SJSA1 (cell line): ENCODE measurements at places on chromosomes 6 and 20. TPM values are rescaled to one million over a fixed set of nuclear protein-coding genes. Genes with fewer than 3 reads are reported as not detected.
A peak's percentile ranks its signal among the peaks of the same experiment; 100 is the strongest.

- H3K4me3 ChIP-seq = no peak overlapping the region
- no peak overlapping the region for H3K27ac ChIP-seq
- no peaks in the 10 kb centered on the region for H3K4me1 ChIP-seq
- peak; percentile 17 for DNase-seq
Measured at GRCh38 chr6:83615025-83615999, 93.6 kb downstream of the SNAP91 start.

DNA sequence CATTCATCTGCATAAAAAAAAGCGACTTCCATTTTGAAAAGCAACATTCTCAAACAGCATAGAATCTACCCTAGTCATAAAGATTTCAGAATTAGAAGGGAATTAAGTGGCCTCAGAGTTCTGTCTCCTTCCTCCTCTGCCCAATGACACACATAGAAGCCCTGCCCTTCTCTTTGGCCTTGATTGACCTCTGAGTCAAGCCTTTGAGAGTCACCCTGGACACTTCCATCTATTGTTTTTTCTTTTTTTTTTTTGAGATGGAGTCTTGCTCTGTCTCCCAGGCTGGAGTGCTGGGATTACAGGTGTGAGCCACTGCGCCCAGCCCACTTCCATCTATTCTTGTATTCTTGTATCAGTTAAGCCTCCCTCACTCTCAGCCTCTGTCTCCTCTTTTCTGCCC is 44.8 kb upstream of the CTNNBL1 start:
- no peak overlapping the region for H3K27ac ChIP-seq
- DNase-seq = no peak
- H3K36me3 ChIP-seq = no peaks in the 10 kb centered on the region
- peaks cover 25% of the 10 kb centered on the region for H3K27me3 ChIP-seq
- H3K4me3 ChIP-seq = no peak overlapping the region

GRCh38 chr20:33027769-33028751 is 3.4 kb upstream of the BPIFB6 start:
- H3K27me3 ChIP-seq = 0 out of 2 replicates have a peak, but pooled peaks cover 4% of the 10 kb centered on the region
- H3K27ac ChIP-seq = no peak overlapping the region
- no peak overlapping the region for H3K4me3 ChIP-seq
- no peaks in the 10 kb centered on the region for H3K36me3 ChIP-seq
- no peaks in the 10 kb centered on the region for H3K4me1 ChIP-seq
- DNase-seq = no peak

DNA sequence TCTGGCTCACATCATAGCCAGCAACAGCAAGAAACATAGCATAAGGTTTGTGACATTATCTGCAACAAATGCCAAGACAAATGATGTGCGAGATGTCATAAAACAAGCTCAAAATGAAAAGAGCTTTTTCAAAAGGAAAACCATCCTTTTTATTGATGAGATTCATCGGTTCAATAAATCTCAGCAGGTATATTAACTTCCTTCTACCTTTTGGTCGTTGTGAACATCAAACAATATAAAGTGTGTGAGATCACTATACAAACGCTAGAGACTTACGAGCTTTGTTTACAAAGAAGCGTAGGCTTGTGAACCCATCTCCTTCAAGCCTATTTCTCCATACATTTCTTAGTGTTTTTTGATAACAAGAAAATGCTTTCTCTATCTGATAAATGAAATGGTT is 3.5 kb downstream of the WRNIP1 start:
- H3K27me3 ChIP-seq = no peaks in the 10 kb centered on the region
- peak overlapping the region; percentile 98 for H3K4me3 ChIP-seq
- peak overlapping the region; percentile 72 for H3K27ac ChIP-seq
- H3K4me1 ChIP-seq = peaks cover 35% of the 10 kb centered on the region

- peak; percentile 51 for DNase-seq
- H3K4me1 ChIP-seq = peaks cover 33% of the 10 kb centered on the region
- 0 out of 2 replicates have a peak overlapping the region, but pooled peaks have one; percentile 20 for H3K27ac ChIP-seq
- H3K4me3 ChIP-seq = no peak overlapping the region
Measured at GRCh38 chr20:35120012-35120701, 27.0 kb downstream of the EDEM2 start.

- no peaks in the 10 kb centered on the region for H3K4me1 ChIP-seq
- H3K27me3 ChIP-seq = no peaks in the 10 kb centered on the region
- no peak for DNase-seq
Measured at GRCh38 chr20:43560974-43561373, 2.1 kb downstream of the SGK2 start.

DNA sequence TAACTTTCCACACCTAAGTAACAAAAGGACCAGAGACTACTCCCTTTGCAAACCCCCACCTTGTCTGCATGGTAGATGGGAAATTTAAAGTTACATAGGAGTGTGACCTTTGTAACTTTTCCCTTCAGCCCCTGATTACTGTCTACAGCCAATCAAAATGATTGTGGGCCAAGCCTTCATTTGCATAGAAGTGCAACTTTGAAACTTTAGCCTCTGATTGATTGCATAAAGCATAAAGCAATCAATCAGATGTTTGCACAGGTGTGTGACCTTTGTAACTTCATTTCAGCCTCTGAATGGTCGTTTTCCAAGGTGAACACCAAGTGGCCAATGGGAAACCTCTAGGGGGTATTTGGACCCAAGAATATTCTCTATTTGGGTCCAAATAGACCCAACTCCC is 46.1 kb downstream of the PRKN start:
- H3K27ac ChIP-seq = no peak overlapping the region
- DNase-seq = no peak
- H3K36me3 ChIP-seq = no peaks in the 10 kb centered on the region
- no peak overlapping the region for H3K4me3 ChIP-seq
- H3K4me1 ChIP-seq = no peaks in the 10 kb centered on the region

GRCh38 chr6:26507658-26508057 is 7.6 kb downstream of the BTN1A1 start:
- DNase-seq = no peak
- no peaks in the 10 kb centered on the region for H3K27me3 ChIP-seq
- H3K4me1 ChIP-seq = peaks cover 5% of the 10 kb centered on the region

GRCh38 chr6:107458672-107459282 is 587 bp downstream of the PDSS2 start:
- peaks cover 7% of the 10 kb centered on the region for H3K4me1 ChIP-seq
- 0 out of 2 replicates have a peak, but pooled peaks cover 3% of the 10 kb centered on the region for H3K36me3 ChIP-seq
- DNase-seq = no peak
- no peaks in the 10 kb centered on the region for H3K27me3 ChIP-seq
- H3K27ac ChIP-seq = peak overlapping the region; percentile 25; the same call in 1 of the 2 replicates

- H3K27ac ChIP-seq = no peak overlapping the region
- H3K36me3 ChIP-seq = no peaks in the 10 kb centered on the region
- H3K27me3 ChIP-seq = no peaks in the 10 kb centered on the region
- peaks cover 17% of the 10 kb centered on the region for H3K4me1 ChIP-seq
Measured at GRCh38 chr6:149054559-149055194, 262.8 kb upstream of the TAB2 start.

DNA sequence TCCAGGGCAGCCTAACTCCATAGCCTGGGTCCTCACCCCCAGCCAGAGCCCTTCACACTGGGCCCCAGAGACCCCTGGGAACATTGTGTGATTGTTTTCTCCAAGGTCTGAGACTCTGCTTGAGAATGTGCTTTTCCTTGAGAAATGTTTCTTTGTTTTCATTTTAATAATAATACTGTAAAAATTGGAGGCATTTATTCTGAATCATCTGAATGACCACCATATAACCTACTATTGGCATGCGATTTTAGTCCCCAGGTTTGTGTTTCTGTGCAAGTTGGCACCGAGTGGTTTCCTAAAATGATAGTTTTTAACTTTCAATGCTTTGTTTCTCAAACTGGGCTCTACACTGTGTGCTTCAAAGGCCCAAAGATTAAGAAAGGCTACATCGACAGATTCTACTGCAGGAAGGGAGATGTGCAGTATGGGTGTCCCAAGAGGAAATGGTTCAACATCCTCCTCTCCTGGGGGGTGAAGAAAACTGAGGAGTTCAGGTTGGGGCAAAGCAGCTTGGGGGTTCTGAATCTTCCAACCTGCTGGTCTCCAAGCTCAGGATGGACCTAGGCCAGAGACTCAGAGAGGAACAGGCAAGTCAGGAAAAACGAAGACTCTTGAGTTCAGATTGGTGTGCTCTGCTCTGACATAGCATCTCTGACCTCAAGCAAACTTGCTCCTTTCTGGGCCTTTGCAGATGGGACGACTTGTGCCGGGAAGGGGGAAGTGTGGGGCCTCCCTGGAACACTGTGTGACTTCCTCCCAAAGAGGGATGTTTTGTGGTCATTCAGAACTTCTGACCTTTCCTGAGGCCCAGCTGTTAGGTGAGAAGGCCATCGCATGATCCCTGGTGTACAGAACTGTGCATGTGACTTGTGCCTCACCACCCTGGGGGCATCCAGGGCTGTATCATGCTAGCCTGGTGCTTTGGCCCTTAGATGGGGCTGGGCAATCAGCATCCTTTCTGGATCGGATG is 31.0 kb downstream of the DAAM2 start:
- H3K27me3 ChIP-seq = no peaks in the 10 kb centered on the region
- no peaks in the 10 kb centered on the region for H3K4me1 ChIP-seq
- no peak overlapping the region for H3K27ac ChIP-seq
- no peak for DNase-seq
- H3K4me3 ChIP-seq = no peak overlapping the region
- no peaks in the 10 kb centered on the region for H3K36me3 ChIP-seq

DNA sequence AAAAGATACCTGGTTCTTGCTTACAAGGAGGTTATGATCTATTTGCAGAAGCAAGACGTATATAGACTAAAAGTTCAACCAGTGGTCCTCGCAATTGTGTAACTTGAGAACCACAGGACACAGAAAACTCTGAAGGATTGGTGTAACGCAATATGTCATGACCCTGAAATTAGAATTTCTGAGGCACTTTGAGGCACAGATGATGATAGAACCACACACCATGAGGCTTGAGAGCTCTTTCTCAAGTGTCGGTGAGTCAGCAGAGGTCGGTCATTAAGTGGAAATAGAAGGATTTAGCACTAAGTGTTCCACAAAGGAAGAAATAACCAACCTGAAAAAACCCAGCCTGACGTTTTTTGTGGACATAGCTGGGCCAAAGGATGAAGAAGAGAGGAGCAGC is 15.3 kb upstream of the CCN2 start:
- peak; percentile 30 for DNase-seq
- H3K27ac ChIP-seq = no peak overlapping the region
- H3K27me3 ChIP-seq = no peaks in the 10 kb centered on the region
- H3K36me3 ChIP-seq = no peaks in the 10 kb centered on the region

DNA sequence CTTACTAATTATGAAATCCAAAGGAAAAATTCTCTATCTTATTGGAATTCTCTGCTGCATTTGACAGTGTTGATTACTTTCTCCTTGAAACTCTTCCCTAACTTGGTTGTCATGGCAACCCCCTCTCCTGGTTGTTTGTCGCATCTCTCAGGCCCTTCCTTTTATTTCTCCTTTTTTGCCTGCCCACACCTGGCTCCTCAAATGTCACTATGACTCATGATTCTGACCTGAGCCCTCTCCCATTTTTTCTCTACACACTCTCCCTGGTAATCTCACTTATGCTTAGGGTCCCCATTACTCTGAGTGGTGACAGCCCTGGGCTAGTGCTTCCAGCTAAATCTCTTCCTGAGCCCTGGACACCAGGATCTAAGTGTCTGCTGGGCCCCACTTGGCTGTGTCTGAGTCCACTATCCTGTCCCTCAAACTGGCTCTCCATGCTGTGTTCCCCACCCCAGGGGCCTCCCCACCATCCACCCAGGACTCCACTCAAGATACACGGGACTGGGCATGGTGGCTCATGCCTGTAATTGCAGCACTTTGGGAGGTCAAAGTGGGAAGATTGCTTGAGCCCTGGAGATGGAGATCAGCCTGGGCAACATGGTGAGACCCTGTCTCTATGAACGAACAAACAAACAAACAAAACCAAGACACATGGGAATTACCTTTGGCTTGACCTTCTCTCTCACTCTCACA is 16.5 kb upstream of the NNAT start:
- DNase-seq = no peak
- H3K4me1 ChIP-seq = no peaks in the 10 kb centered on the region
- H3K27me3 ChIP-seq = no peaks in the 10 kb centered on the region

DNA sequence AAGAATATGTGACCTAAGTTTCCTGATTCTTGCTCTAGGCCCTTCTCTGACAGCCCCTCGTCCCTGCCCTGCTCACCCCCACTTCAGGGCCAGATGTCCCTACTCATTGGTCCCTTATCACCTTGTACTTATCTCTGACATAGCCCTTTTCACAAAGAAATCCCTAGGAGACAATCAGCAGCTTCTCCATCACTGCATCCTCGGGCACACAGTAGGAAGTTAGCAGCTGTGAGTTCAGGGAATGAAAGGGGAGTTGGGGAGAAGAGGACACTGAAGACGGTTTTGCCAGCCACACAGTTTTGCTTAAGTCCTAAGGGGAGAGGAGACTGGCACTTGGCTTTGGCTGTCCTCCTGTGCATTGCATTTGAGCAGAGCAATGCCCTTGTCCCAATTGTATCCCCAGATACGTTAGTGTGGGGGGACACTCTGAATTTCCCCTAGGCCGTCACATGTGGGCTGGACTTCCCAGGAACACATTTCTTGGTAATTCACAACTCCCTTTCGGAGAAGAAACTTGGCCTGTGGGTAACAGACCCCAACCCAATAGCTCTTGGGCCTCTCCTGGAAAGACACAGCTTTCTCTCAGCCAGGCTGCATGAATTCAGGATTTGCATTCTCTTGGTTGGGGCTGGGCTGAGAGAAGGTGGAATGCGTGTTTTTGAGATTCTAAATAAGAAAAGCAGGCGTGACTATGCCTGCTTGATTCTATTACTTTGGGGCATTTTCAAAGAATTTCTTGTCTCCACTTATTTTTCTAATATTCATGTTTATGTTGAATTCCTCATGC is 177.6 kb downstream of the UST start:
- no peak for DNase-seq
- no peak overlapping the region for H3K4me3 ChIP-seq
- H3K27ac ChIP-seq = no peak overlapping the region
- H3K36me3 ChIP-seq = no peaks in the 10 kb centered on the region
- no peaks in the 10 kb centered on the region for H3K27me3 ChIP-seq

- no peaks in the 10 kb centered on the region for H3K36me3 ChIP-seq
- H3K4me3 ChIP-seq = no peak overlapping the region
- H3K27ac ChIP-seq = no peak overlapping the region
- no peaks in the 10 kb centered on the region for H3K27me3 ChIP-seq
- DNase-seq = no peak
- no peaks in the 10 kb centered on the region for H3K4me1 ChIP-seq
Measured at GRCh38 chr6:121627761-121628160, 192.3 kb downstream of the GJA1 start.

Gene CTAGE9
- total RNA-seq = 0.26 TPM in 1 of 2 replicates, not detected in the other

Gene ECT2L
- not detected in 2 replicates for total RNA-seq

Gene IP6K3
- total RNA-seq = 5.2 and 5.3 TPM in 2 replicates

Gene MACROD2
- total RNA-seq = not detected in 2 replicates

Gene NKX2-4
- 21.4 and 23.9 TPM in 2 replicates for total RNA-seq

Gene FAM217A
- not detected in 2 replicates for total RNA-seq
